ENCODE measurements at places on chromosomes 7 and 10. TPM values are rescaled to one million over a fixed set of nuclear protein-coding genes. Genes with fewer than 3 reads are reported as not detected.

- H3K4me3 ChIP-seq = no peak overlapping the region
- H3K27ac ChIP-seq = no peak overlapping the region
- H3K4me1 ChIP-seq = no peaks in the 10 kb centered on the region
- no peaks in the 10 kb centered on the region for H3K36me3 ChIP-seq
Observed at GRCh38 chr7:3176112-3177000, 124.7 kb upstream of the SDK1 start.

DNA sequence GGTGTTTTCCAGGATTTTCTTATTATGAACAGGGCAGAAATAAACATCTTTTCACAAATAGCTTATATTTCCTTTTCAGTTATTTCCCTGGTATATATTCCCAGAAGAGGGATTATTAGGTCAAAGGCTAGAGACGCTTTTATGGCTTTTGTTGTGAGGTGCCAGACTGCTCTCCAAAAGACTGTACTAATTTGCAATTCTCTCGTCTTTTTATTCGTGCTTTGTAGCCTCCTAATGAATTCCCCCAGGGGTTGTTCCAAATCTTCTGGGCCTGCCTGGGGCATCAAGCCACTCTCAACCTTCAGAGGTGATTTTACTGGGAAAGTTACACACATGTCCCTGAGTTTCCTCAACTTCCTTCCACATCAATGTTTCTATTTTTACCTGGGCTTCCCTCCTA is 34.0 kb upstream of the R3HCC1L start:
- no peaks in the 10 kb centered on the region for H3K36me3 ChIP-seq
- no peak overlapping the region for H3K27ac ChIP-seq
- no peak for DNase-seq
- H3K27me3 ChIP-seq = no peaks in the 10 kb centered on the region

CHST15 gene
- 0.42 TPM for total RNA-seq

- no peak overlapping the region for H3K4me3 ChIP-seq
- no peak for DNase-seq
- no peaks in the 10 kb centered on the region for H3K27me3 ChIP-seq
- H3K36me3 ChIP-seq = no peaks in the 10 kb centered on the region
- H3K27ac ChIP-seq = no peak overlapping the region
Observed at GRCh38 chr10:61163403-61163802, 219.4 kb upstream of the RHOBTB1 start.

GRCh38 chr10:77004917-77005564 is 632.6 kb downstream of the KCNMA1 start:
- H3K4me1 ChIP-seq = no peaks in the 10 kb centered on the region
- no peak overlapping the region for H3K27ac ChIP-seq
- no peaks in the 10 kb centered on the region for H3K27me3 ChIP-seq

XRCC2 gene
- 0.41 TPM for total RNA-seq
